ENCODE measurements at places on chromosomes 5 and 9.

DNA sequence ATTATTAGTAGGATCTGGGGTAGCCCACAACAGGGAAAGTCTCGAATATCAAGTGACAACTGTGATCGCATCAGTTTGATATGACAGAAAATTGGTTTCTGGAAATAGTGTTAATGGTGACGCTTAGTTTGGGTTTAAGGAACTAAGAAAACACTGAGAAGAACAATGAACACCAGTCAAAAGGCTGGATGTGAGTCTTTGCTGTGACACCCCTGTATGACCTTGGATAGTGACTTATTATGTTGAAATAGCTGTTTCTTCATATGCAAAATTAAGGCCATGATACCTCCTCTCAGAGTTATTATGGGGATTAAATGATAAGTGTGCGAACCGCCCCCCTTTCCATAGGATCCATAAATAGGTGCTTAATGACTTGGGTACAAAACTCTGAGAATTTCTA lies 926 bp downstream of the DNAJC25 start:
- peak overlapping the region; percentile 88 for H3K27ac ChIP-seq
- no peaks in the 10 kb centered on the region for H3K36me3 ChIP-seq
- H3K4me3 ChIP-seq, result peak overlapping the region; percentile 82
- peaks cover 31% of the 10 kb centered on the region for H3K4me1 ChIP-seq
- no peak for DNase-seq

- no peak overlapping the region for H3K27ac ChIP-seq
- H3K4me1 ChIP-seq, result peaks cover 24% of the 10 kb centered on the region
- no peak overlapping the region for H3K4me3 ChIP-seq
- peak; percentile 37 for DNase-seq
- H3K27me3 ChIP-seq, result no peaks in the 10 kb centered on the region
Measured at GRCh38 chr5:132474131-132474723, 16.3 kb downstream of the IRF1 start.

DNA sequence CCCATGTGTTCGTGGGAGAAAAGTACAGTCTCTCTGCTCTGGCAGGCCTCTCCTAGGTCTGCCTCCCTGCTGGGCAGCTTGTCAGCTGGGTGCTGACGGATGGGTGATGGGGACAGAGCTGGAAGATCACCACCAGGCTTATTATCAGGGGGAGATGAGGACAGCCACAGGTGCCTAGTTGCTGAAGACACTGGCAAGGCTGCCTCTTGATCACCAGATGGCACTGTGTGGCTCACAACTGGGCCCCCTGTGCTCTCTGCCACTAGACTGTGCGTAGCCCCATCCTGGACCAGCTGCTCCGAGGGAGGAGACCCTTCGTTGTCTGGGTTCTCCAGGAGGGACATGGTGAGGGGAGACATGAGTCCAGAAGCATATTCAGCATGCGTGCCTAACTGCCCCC lies 73.0 kb downstream of the KIF24 start:
- no peaks in the 10 kb centered on the region for H3K27me3 ChIP-seq
- no peak overlapping the region for H3K27ac ChIP-seq
- H3K36me3 ChIP-seq, result peaks cover 19% of the 10 kb centered on the region
- peaks cover 51% of the 10 kb centered on the region for H3K4me1 ChIP-seq
- no peak overlapping the region for H3K4me3 ChIP-seq

- peaks cover 29% of the 10 kb centered on the region for H3K4me1 ChIP-seq
- no peaks in the 10 kb centered on the region for H3K27me3 ChIP-seq
- H3K36me3 ChIP-seq, result no peaks in the 10 kb centered on the region
- H3K4me3 ChIP-seq, result no peak overlapping the region
Measured at GRCh38 chr5:160366230-160366629, 4.2 kb downstream of the C1QTNF2 start.
